Activated naive CD4-positive, alpha-beta T cell (primary cell): ENCODE measurements at places on chromosomes 4 and X.

DNA sequence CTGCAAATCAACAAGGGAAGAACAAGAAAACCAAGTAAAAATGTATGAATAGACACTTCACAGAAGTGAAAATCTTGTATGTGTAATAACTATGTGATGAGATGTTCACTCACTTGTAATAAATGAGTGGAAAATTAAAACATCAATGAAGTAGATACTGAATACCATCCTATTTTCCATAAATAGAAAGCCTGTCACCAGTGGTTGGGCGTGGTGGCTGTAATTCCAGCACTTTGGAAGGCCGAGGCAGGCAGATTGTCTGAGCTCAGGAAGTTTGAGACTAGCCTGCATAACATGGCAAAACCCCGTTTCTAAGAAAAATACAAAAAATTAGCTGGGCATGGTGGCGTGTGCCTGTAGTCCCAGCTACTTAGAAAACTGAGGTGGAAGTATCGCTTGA, 53.5 kb upstream of the SOD3 start:
- no peak for DNase-seq

DNA sequence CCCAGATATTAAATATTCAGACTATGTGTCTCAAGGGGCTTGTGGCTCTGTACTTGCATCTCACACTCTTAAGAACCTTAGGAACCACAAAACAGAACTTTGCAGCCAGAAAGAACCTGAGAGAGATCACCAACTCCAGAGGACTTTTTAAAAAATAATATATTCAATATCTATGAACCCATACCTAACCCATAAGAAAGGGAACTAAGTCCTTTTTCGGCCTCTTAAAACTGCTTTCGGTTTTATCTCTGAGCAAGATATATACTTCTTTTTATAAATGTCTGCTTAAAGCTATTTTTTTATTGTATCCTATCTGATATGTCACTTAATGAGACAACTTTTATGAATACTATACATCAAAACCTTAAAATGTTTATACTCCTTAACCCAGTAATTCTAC, 10.9 kb downstream of the SMARCA1 start:
- DNase-seq, result no peak

DNA sequence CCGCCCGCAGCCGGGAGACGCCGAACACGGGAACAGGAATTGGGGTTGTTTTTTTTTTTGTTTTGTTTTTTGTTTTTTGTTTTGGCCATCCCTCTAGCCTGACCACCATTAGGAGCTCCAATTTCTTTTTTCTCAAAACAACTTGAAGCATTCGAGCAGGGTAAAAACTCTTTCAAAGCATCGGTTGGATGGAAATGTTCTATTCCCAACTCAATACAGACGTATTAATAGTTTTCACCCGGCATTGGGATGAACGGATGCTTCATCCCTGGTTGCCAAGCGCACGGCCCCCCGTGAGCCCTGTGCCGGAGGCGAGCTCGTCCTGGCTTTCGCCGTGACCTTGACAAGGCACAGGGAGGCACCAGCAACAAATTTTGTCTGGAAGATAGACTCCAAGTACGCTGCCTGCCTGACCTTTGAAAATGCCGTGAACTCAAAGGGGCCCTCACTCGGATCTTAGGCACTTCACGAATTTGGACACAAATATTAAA, 352 bp upstream of the MAP3K15 start:
- no peak for DNase-seq

DNA sequence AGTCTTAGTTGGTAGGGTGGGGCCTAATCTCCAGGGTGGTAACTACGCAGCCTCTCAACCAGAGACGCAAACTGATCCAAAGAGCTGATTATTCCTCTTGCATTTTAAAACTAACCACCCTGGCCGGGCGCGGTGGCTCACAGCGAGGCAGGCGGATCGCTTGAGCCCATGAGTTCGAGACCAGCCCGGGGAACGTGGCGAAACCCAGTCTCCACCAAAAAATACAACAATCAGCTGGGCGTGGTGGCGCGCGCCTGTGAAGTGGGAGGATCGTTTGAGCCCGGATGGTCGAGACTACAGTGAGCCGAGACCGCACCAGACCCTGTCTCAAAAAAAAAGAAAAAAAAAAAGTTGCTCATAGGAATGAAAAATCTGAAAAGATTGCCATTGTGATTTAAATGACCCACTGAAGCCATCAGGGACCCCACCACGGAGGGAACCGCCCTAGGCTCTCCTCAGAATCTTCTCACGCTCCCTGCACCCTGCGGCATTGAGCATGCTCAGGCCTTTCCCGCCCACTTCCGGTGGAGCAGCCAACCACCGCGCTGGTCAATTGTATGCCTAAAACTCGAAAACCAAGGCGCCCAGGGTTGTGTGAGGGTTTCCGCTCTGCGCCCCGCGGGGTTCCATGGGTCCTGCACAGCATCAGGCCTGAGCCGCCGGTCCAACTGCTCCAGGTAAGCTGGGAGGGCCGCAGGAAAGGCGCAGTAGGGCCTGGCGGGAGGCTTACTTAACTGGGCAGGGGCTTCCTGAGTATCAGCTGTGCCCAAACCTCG, at the start of gene TRIM60:
Gene TRIM60, plus strand, starts transcription at position 564 of the 776 bp plus-strand sequence. CDS start 8,074 bp downstream, outside the sequence.
- DNase-seq, result no peak

- DNase-seq, result no peak
These were observed 147.6 kb downstream of the FSTL5 start for GRCh38 chr4:162016219-162016618.

GRCh38 chr4:33340168-33340567, 2620.0 kb downstream of the PCDH7 start:
- DNase-seq, result no peak

GRCh38 chr4:185994750-185995149, 74.2 kb upstream of the TLR3 start:
- DNase-seq, result no peak

DNA sequence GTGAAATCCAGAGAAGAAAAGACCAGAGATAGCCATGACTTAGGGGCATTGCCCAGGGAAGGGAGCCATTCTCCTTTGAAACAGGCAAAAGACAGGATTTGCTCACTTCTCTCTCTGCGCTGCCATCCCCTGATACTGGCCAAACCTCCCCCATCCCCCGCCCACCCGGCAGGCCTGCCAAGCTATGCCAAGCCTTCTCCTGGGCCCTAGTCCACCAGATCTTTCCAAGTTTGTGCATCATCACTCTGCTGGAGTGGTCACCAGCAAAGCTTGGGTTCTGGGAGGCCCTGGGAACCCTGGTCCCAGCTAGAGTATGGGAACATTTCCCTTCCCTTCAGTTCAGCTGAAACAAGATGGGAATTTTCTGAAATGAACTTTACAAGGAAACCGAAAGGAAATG, 18.4 kb downstream of the EFNB1 start:
- DNase-seq, result no peak

GRCh38 chrX:83419030-83419792, 88.9 kb upstream of the POU3F4 start:
- no peak for DNase-seq

DNA sequence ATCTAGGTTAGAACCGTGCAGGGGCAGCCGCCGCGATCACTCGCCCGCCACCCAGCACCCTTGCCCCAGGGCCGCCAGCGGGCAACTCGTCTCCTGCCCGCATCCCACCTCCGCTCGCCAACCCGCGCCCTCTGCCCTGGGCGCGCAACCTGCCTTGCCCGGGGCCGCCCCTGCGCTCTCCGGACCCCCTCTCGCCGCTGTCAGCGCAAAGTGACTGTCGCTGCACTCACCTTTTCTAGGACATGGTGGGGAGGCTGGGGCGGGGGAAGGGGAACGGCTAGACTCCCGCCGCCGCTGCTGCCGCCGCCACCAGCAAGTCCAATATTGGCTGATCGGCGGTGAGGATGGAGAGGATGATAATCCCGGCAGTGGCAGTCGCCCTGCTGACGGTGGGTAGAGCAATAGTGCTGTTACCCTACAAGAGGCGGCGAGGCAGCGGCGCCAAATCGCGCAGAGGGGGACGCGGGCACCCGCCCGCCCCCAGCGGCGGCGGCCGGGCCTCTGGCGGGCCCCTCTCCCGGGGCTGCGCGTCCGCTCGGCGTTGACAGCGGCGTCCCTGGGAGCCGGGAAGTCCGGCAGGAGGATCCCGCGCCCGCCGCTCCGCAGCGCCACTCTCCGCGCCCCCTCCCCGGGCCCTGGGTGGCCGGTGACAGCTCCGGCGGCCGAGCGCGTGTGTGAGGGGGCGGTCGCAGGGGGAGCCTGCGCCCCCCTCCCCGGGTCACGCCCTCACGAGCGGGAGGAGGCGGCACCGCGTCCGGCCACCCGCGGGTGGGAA, 2.3 kb upstream of the NR3C2 start:
- DNase-seq, result peak; percentile 56

GRCh38 chrX:129717892-129718291, 20.9 kb upstream of the XPNPEP2 start:
- no peak for DNase-seq

DNA sequence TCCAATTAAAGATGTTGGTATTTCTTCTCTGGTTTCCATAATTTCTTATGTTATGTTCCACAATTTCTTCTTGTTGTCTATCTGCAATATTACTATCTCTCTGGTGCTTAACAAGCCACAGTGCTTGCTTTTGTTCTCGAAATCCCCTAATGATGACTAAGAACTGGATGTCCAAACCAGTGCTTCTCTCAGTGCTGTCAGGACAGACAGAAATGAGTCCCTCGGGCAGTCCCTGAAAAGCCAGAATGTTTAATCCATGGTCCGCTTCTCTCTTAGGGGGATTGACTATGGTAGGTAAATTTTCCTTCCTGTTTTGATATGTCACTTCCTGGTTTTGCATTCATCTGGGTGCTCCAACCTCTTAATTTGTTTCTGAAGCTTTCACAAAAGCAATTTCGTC, 321.6 kb upstream of the PCDH10 start:
- no peak for DNase-seq

- no peak for DNase-seq
These were observed 4.6 kb downstream of the PALLD start for GRCh38 chr4:168501407-168501806.

- DNase-seq, result no peak
These were observed 197.0 kb downstream of the ADGRL3 start for GRCh38 chr4:61397174-61397573.

GRCh38 chr4:107094332-107094731, 58.2 kb upstream of the DKK2 start:
- DNase-seq, result no peak

DNA sequence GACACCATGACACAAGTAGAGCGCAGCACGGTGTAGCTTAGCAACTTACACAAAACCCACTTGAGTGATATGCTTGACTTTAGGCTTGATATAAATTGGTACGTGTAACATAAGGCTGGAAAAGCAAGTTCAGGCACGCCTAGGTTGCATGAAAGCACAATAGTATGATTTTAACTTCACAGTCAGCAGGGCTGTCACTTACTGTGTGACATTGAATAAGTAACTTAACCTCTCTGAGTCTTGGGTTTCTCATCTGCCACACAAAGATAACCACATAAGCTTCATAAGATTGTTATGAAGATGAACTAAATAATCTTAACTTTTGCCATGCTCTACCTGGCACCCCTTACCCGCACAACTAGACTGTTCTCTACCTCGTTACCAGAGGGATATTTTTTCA, 9.5 kb downstream of the SRD5A3 start:
- no peak for DNase-seq

DNA sequence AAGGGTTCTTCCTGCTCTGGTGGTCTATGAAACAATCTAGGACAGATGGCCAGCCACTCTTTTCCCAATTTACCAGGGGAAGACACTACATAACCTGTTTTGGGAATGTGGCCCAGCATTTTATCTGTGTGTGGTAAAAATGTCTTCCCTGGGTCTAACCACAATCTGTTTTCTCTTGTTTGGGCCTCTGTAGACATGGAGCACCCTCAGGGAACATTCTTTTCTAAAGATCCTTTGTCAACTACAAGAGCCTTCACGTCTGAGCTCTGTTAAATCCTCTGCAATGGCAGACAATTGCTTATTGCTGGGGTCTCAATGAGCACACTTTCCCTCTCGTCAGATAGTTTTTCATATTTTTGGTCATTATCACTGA, 35.5 kb downstream of the PLAC1 start:
- DNase-seq, result no peak

GRCh38 chr4:25059791-25060190, 29.0 kb upstream of the LGI2 start:
- DNase-seq, result no peak

DNA sequence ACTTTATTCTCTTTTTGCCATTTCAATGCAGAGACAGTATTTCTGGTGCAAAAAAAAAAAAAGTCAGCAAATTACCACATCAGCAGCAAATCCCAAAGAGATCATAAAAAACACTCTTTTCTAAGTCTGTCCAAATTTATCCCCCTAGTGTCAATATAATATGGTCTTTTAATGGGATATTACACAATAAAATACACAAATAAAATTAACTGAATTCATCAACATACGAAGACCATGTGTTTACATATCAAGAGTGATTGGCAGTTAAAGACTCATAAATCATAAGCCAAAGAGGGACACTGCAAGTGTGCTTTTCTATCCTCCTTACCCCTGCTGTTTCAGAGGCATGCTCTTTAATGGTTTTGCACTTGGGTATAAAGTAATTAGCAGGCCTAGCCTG, 340.2 kb upstream of the DKK2 start:
- DNase-seq, result no peak

DNA sequence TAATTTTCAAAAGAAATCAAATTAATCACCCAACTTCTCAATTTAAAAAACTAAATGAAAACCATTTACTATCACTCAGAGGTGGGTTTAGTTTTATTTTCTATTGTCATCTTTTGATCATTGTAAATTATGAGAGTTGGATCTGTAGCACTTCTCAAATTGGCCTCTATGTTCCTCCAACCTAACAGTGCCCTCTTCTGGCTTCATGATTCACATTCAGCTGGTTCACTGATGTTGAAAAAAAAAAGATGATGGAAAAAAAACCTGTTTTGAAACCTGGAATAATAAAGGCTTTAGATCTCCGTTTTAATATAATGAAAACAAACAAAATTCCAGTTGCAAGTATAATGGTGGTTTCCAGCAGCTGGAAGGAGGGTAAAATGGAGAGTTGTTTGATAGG, 2.4 kb upstream of the NBDY start:
- no peak for DNase-seq

DNA sequence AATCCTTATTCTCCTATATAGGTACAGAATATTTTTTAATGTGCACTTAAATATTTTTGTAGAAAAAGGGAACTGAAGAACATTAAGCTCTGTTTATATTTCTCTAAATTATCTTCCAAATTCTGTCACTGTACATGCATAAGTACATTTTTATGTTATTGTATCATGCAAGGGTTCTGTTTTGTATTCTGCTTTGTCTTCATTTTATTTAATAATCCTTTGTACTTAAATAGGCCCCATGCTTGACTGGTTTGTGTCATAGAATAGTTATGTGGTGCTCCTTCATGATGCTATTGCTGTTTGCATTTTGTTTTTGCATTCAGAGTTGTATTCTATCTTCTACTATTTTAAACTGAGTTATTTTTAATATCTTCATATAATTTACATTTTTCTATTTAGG, 111.9 kb upstream of the EDNRA start:
- DNase-seq, result no peak

GRCh38 chrX:77572322-77572721, 125.1 kb downstream of the FGF16 start:
- DNase-seq, result no peak

GRCh38 chr4:25908491-25908901, 5.5 kb upstream of the SMIM20 start:
- no peak for DNase-seq
